Upper lobe of left lung (tissue), 6 donors: ENCODE measurements at places on chromosomes 3 and 15.

- no peak overlapping the region for H3K27ac ChIP-seq
- DNase-seq = peak; percentile 67
- no peaks in the 10 kb centered on the region for H3K27me3 ChIP-seq
- H3K36me3 ChIP-seq = no peaks in the 10 kb centered on the region
Measured at GRCh38 chr15:62112616-62113593, 46.1 kb downstream of the C2CD4A start.

GRCh38 chr3:129045675-129046036 lies 14.9 kb upstream of the GP9 start:
- no peaks in the 10 kb centered on the region for H3K36me3 ChIP-seq
- H3K27me3 ChIP-seq = no peaks in the 10 kb centered on the region
- peak; percentile 90 for DNase-seq
- peak overlapping the region; percentile 44 for H3K4me3 ChIP-seq
- peaks cover 11% of the 10 kb centered on the region for H3K4me1 ChIP-seq
- no peak overlapping the region for H3K27ac ChIP-seq

DNA sequence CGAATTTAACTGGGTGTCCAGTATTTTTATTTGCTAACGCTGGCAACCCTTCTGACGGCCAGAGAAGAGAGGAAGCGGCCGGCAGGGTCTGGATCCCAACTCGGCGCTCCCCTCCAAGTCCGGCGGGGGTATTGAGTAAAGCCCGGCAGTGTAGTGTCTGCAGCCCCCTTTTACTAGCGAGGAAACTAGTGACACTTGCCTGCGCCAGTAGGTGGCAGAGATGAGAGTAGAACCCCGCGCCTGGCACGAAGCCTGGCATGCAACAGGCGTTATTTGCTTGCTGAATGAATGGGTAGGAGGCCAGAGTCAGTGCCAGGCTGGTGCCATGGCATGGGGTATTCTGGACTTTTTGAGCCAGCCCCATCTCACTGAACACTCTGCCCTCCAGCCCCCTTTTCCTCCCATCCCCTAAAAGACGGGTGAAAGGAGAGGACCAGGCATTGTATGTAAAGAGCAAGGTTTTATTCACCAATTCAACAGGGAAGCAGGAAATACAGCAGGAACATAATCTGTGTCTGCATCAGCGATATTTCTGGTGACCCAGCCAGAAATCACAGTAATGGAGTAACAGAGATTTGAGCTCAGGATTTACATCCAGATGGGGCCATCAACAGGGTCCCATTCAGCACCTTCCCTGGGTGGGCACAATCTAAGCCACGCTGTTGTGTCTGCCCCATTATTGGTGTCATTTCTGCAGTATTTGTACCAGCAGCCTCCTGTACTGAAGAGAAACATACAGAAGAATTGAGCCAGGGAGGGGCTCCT lies 788 bp upstream of the WDR73 start:
- H3K27ac ChIP-seq = peak overlapping the region; percentile 90
- peaks cover 6% of the 10 kb centered on the region for H3K36me3 ChIP-seq
- peak overlapping the region; percentile 95 for H3K4me3 ChIP-seq
- peaks cover 37% of the 10 kb centered on the region for H3K4me1 ChIP-seq

DNA sequence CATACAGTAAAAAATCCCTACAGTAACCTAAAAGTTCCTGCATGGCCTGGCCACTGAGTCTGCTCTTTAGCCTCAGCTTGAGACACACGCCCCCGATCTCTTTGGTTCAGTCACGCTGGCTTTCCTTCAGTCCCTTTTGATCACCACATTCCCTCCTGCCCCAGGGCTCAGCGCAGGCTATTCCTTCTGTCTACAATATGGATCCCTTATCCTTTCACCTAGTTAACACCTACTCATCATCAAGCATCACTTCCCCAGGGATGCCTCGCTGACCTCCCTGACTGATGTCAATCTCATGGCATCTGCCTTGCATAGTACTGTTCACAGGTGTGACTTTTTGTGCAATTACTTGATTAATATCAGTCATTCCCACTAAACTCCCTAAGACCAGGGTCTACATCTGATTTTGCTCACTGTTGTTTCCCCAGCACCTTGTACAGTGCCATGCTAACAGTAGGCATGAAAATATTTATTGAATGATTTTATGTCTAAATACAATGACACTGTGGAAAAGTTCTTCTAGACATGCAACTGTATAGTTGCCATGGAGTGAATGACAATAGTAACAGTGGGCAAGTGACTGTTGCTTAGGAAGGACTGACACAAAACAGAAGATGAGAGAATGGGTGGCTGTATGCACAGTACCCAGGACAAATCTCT lies at the start of gene SNTN:
Gene SNTN, plus strand, starts transcription at position 610 of the 660 bp plus-strand sequence. Its CDS starts 13 bp downstream, at position 623.
- no peak within 1 kb of the TSS for H3K27ac ChIP-seq
- no peaks in the 10 kb centered on the region for H3K4me1 ChIP-seq
- no peak within 1 kb of the TSS for H3K4me3 ChIP-seq
- no peaks in the 10 kb centered on the region for H3K27me3 ChIP-seq
- no peaks in the 10 kb centered on the region for H3K36me3 ChIP-seq

GRCh38 chr3:183435661-183436060 lies 7.2 kb upstream of the MCF2L2 start:
- H3K36me3 ChIP-seq = no peaks in the 10 kb centered on the region
- H3K4me1 ChIP-seq = no peaks in the 10 kb centered on the region
- no peaks in the 10 kb centered on the region for H3K27me3 ChIP-seq
- no peak for DNase-seq

GRCh38 chr3:50405249-50405648 lies 45.9 kb upstream of the TMEM115 start:
- H3K27ac ChIP-seq = no peak overlapping the region
- peaks cover 4% of the 10 kb centered on the region for H3K4me1 ChIP-seq
- DNase-seq = no peak
- no peak overlapping the region for H3K4me3 ChIP-seq

DNA sequence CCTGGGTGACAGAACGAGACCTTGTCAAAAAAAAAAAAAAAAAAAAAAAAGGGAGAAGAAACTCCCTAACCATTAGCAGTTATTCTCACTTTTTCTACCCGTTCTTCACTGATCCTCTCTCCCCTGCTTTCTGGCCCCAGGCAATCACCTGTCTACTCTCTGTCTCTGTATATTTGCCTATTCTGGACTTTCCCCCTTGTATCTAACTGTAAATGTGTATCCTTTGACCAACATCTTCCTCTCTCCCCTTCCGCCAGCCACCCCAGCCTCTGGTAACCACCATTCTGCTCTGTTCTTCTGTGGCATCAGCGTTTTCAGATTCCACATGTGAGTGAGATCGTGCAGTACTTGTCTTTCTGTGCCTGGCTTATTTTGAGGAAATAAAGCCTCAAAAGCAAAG lies 6.9 kb downstream of the CYFIP1 start:
- H3K27me3 ChIP-seq = no peaks in the 10 kb centered on the region
- H3K4me1 ChIP-seq = peaks cover 5% of the 10 kb centered on the region
- H3K27ac ChIP-seq = no peak overlapping the region
- no peak overlapping the region for H3K4me3 ChIP-seq
- no peaks in the 10 kb centered on the region for H3K36me3 ChIP-seq

DNA sequence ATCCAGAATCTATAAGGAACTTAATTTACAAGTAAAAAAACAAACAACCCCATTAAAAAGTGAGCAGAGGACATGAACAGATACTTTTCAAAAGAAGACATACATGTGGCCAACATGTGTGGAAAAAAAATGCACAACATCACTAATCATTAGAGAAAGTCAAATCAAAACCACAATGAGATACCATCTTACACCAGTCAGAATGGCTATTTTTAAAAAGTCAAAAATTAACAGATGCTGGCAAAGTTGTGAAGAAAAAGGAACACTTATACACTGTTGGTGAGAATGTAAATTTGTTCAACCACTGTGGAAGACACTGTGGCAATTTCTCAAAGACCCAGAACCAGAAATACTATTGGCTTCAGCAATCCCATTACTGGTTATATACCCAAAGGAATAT lies 830.0 kb upstream of the ALCAM start:
- no peak for DNase-seq
- H3K27me3 ChIP-seq = no peaks in the 10 kb centered on the region
- H3K27ac ChIP-seq = no peak overlapping the region
- H3K4me1 ChIP-seq = no peaks in the 10 kb centered on the region

- no peak for DNase-seq
- H3K27me3 ChIP-seq = no peaks in the 10 kb centered on the region
- H3K4me3 ChIP-seq = no peak overlapping the region
- H3K4me1 ChIP-seq = peaks cover 10% of the 10 kb centered on the region
- H3K27ac ChIP-seq = no peak overlapping the region
- H3K36me3 ChIP-seq = no peaks in the 10 kb centered on the region
Measured at GRCh38 chr15:80423215-80423614, 19.0 kb downstream of the ARNT2 start.

DNA sequence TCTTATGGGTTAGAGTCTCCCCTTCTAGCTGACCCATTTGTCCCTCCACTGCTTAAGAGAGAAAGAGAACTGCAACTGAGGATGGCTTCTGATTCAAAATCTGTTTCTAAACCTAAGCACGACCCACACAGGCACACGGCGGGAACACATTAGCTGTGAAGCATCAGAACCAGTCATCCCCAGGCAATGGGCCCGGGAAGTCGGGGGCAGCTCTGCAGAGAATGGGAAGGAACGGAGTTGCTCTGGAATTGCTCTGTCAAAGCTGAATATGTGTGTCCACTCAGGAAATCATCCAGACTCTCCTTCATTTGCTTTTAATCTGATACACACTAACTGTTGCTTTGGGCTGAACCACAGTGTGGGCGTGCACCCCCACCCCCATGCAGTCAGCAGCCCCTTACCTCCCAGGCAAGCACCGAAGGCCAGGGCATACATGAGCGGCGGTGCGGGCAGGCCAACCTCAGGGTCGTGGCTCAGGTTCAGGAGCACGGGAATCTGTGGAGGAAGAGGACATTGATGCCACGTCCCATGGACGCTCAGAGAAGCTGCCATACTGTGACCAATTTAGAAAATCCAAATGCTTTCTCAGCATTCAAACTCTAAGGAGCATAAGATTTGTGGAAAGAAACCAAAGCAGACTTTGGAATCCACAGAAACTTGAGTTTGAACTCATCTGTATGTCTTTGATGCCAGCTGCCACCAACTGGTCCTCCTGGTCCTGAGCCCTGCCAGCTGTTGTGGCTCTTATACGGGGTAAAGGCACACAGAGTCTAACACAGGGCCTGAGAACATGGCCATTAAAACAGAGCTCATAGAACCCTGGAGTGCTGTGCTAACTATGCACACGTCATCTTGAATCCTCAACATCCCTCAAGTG lies 247.9 kb downstream of the OCA2 start:
- H3K36me3 ChIP-seq = no peaks in the 10 kb centered on the region
- no peaks in the 10 kb centered on the region for H3K4me1 ChIP-seq
- H3K27ac ChIP-seq = no peak overlapping the region
- H3K27me3 ChIP-seq = no peaks in the 10 kb centered on the region
- H3K4me3 ChIP-seq = no peak overlapping the region

DNA sequence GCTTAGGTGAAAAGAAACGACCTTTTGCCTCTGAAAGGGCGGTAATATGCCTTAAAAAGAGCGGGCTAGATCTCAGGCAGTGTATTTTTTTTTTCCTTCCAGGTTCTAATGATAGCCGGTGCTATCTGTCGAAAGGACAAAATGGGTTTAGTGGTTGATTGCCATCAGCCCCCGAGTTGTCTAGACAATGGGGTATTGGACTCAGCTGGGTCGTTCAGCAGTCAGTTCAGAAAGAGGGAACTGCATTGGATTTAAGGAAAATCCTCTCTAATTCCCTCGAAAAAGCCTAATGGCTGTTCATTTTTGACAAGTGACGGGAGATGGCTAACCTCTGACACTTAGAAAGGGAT lies 728 bp downstream of the EIF2B5 start:
- no peak for DNase-seq
- no peaks in the 10 kb centered on the region for H3K27me3 ChIP-seq

DNA sequence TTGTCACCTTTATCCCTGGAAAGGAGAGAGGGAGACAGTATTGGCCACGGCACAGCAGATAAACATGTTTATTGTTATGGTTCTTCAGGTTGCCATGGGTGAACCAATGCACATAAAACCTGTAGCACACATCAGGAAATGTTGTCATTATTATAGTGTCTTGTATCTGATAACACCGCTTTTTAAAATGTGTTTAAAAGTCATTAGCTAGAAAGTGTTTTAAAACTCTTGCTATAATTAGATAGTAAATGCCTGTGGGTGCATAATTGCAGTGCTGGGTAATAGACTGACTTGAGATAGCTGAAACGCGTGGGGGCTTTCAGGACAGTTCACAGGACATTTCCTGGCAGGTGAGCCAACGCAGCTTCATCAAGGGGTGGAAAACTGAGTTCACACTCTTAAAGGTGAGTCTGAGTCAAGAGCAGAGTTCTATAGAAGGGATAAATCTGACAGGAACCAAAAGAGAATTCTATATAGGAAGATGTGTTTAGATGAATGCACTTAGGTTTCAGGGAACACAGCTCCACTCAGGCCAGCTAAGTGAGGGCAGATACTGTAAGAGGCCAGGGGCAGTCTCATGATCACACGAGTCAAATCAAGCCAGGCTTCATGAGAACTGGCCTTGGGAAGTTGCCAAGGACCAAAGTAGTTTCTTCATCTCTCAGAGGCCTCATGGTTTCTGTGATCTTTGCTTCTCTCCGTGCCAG lies 35.6 kb upstream of the PPP4R2 start:
- no peak overlapping the region for H3K4me3 ChIP-seq
- DNase-seq = peak; percentile 49
- H3K36me3 ChIP-seq = no peaks in the 10 kb centered on the region

- no peaks in the 10 kb centered on the region for H3K27me3 ChIP-seq
- no peak for DNase-seq
- H3K36me3 ChIP-seq = no peaks in the 10 kb centered on the region
- H3K27ac ChIP-seq = peak overlapping the region; percentile 35
- H3K4me3 ChIP-seq = no peak overlapping the region
- H3K4me1 ChIP-seq = peaks cover 4% of the 10 kb centered on the region
Measured at GRCh38 chr15:60520825-60521368, 42.0 kb upstream of the ICE2 start.

DNA sequence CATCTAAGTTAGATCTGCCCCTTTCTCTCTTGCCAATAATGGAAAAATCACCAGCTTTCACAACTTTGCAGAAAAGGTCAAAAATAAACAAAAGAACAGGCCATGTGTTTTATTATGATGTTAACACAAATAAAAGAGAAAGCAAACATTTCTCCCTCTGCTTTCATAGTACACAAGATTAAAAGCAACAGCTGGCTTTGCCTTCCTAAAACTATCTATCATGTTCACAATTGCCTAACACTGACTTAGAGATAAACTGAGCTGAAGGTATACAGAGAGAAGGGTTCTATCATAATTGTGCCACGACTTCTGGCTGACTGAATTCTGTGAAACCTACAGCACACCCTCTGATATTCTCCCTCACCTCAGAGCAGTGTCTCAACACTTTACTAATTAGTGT lies 29.4 kb downstream of the AADAC start:
- no peak overlapping the region for H3K27ac ChIP-seq
- no peaks in the 10 kb centered on the region for H3K36me3 ChIP-seq
- no peak for DNase-seq
- no peak overlapping the region for H3K4me3 ChIP-seq
- H3K27me3 ChIP-seq = no peaks in the 10 kb centered on the region
- peaks cover 3% of the 10 kb centered on the region for H3K4me1 ChIP-seq

- H3K36me3 ChIP-seq = no peaks in the 10 kb centered on the region
- no peak overlapping the region for H3K4me3 ChIP-seq
- no peak overlapping the region for H3K27ac ChIP-seq
- no peak for DNase-seq
Measured at GRCh38 chr15:70523616-70524015, 239.7 kb downstream of the UACA start.

GRCh38 chr15:40162552-40162951 lies 1.7 kb downstream of the BUB1B start:
- H3K36me3 ChIP-seq = no peaks in the 10 kb centered on the region
- DNase-seq = no peak
- H3K4me3 ChIP-seq = no peak overlapping the region
- no peak overlapping the region for H3K27ac ChIP-seq
- peaks cover 16% of the 10 kb centered on the region for H3K4me1 ChIP-seq

- peak overlapping the region; percentile 45 for H3K27ac ChIP-seq
- H3K4me3 ChIP-seq = peak overlapping the region; percentile 30
- peaks cover 37% of the 10 kb centered on the region for H3K4me1 ChIP-seq
- H3K27me3 ChIP-seq = no peaks in the 10 kb centered on the region
- DNase-seq = no peak
Measured at GRCh38 chr3:11582191-11582968, 61.3 kb downstream of the VGLL4 start.
